Naive thymus-derived CD4-positive, alpha-beta T cell (primary cell): ENCODE measurements at places on chromosomes 11 and 22. TPM values are rescaled to one million over a fixed set of nuclear protein-coding genes. Genes with fewer than 3 reads are reported as not detected.

GRCh38 chr11:109526931-109527330 lies 104.9 kb downstream of the C11orf87 start:
- H3K36me3 ChIP-seq, result no peaks in the 10 kb centered on the region
- no peak overlapping the region for H3K27ac ChIP-seq
- H3K27me3 ChIP-seq, result no peaks in the 10 kb centered on the region
- no peak for DNase-seq
- no peaks in the 10 kb centered on the region for H3K4me1 ChIP-seq
- no peak overlapping the region for H3K4me3 ChIP-seq

GRCh38 chr11:133269267-133269666 lies 263.0 kb downstream of the OPCML start:
- no peaks in the 10 kb centered on the region for H3K36me3 ChIP-seq
- H3K4me3 ChIP-seq, result no peak overlapping the region
- H3K4me1 ChIP-seq, result no peaks in the 10 kb centered on the region
- no peak overlapping the region for H3K27ac ChIP-seq
- no peaks in the 10 kb centered on the region for H3K27me3 ChIP-seq
- DNase-seq, result no peak

GRCh38 chr11:112293614-112294013 lies 33.0 kb upstream of the PLET1 start:
- H3K36me3 ChIP-seq, result no peaks in the 10 kb centered on the region
- no peak overlapping the region for H3K4me3 ChIP-seq
- peaks cover 28% of the 10 kb centered on the region for H3K4me1 ChIP-seq
- H3K27me3 ChIP-seq, result no peaks in the 10 kb centered on the region

GRCh38 chr11:117830674-117831351 lies 6.3 kb upstream of the FXYD2 start:
- H3K4me3 ChIP-seq, result no peak overlapping the region
- no peak overlapping the region for H3K27ac ChIP-seq
- H3K4me1 ChIP-seq, result peaks cover 34% of the 10 kb centered on the region
- DNase-seq, result peak; percentile 21
- H3K27me3 ChIP-seq, result no peaks in the 10 kb centered on the region

GRCh38 chr11:128917144-128917724 lies 25.4 kb downstream of the TP53AIP1 start:
- H3K4me1 ChIP-seq, result no peaks in the 10 kb centered on the region
- H3K36me3 ChIP-seq, result no peaks in the 10 kb centered on the region
- no peak overlapping the region for H3K27ac ChIP-seq
- H3K27me3 ChIP-seq, result no peaks in the 10 kb centered on the region
- DNase-seq, result no peak
- no peak overlapping the region for H3K4me3 ChIP-seq

RASD2 gene
- not detected for polyA plus RNA-seq

LDHAL6A gene
- polyA plus RNA-seq, result 0.25 TPM
